ENCODE measurements at places on chromosomes 2 and 18.

DNA sequence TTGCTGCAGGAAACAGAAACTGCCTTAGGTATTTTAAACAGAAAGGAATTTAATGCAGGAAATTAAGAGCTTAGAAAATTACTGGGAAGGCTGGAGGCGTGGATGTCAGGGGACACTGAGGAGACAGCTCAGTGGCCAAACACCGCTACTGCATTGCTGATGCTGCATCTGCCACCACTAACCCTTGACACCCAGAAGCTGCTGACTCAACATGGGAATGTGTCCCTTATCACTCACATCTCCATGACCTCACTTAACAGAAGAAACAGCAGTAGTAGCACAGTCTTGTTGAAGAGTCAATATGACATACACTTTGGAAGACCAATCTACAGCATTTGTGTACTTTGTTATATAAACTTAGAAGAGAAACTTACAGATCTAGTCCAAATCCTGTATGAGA, 906.1 kb downstream of the SLC4A3 start:
- no peak for DNase-seq

- no peak for DNase-seq
These were observed 22.3 kb upstream of the RAB12 start for GRCh38 chr18:8586941-8587340.

- no peak for DNase-seq
These were observed 86.8 kb downstream of the GULP1 start for GRCh38 chr2:188378371-188378950.

DNA sequence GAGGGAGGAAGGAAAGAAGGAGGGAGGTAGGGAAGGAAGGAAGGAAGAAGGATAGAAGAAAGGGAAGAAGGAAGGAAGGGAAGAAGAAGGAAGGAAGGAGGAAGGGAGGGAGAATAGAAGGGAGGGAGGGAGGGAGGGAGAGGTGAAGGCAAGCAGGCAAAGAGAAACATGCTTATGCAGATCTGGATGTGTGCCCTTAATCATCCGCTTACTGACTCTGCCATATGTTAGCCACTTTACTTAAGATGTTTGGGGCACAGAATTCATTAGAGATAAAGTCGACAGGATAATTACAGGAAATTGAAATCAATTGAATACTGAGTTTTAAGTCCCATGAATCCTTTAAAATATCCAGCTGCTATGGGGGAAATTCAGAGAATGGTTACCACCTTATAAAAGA, 334.2 kb downstream of the GRB14 start:
- no peak for DNase-seq

DNA sequence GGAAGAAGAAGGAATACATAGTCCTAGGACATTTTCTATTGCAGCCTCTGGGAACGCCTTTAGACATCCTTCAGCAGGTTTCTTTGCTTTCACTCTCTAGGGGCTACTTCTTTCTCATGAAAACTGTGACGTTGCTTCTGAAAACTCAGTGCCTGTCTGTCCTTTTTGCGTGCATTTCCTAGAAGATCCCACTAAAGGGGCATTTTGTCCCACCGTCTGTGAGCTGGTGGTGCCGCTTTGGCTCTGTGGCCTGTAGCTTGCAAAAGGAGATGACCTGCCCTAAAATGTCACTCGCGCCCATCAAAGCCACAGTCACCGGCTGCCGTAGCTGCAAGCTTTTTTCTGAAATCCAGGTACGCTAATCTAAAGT, 579 bp downstream of the STAT4 start:
- peak; percentile 6 for DNase-seq

GRCh38 chr18:12307701-12308385, at the start of gene TUBB6:
Gene TUBB6 (plus strand): TSS chr18:12308241. CDS start chr18:12308293, 52 bp downstream.
- DNase-seq, result peak; percentile 76

GRCh38 chr18:76144844-76145243, 350.2 kb downstream of the ZNF516 start:
- DNase-seq, result no peak

DNA sequence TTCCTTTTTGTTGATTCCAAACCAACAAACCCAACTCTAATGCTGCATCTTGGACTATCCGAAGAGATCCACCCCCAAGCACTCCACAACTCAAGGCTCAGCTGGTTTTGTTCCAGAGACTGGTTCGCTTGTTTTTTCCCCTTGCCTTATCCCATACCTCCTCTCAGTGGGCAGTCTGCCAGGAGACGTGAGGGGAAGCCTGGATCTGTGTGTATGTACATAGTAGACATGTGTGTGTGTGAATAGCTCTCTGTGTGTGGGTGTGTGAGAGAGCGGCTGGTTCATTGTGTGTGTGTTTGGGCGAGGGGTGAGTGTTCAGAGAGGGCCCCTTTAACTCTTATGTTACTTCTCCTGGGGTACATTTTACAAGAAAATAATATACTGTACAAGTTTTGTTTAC, 94.4 kb downstream of the NRP2 start:
- no peak for DNase-seq

- DNase-seq, result no peak
These were observed 58.1 kb downstream of the VIT start for GRCh38 chr2:36754578-36754977.

GRCh38 chr2:236972491-236973342, 113.0 kb upstream of the COPS8 start:
- DNase-seq, result peak; percentile 66

DNA sequence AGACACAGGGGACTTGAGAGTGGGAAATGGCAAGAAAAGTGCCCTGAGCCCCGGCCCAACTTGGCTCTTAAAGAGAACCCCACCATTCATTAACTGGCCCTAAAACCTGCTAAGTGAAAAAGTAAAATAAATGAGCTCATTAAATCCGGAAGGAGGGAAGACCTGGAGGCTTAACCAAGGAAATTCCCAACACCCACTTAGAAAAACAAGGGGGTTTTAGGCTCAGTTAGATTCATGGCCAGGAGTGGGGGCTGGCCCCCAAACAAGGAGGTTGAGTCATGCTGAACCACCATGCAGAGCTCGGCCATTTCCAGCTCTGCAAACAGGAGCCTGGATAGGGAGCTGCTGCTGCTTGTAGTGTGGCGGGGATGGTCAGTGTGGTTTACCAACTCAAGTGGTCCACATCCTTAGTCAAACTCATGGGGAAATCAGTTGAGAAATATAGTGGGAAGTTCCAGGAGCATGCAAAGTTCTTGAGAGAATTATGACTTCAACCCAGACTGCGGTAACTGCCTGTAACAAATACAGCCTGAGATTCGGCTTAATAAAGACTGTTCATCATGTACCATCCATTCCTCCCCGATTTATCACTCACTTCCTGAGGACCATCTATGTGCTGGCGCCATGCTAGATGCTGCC, 39.7 kb upstream of the MRPL19 start:
- no peak for DNase-seq

DNA sequence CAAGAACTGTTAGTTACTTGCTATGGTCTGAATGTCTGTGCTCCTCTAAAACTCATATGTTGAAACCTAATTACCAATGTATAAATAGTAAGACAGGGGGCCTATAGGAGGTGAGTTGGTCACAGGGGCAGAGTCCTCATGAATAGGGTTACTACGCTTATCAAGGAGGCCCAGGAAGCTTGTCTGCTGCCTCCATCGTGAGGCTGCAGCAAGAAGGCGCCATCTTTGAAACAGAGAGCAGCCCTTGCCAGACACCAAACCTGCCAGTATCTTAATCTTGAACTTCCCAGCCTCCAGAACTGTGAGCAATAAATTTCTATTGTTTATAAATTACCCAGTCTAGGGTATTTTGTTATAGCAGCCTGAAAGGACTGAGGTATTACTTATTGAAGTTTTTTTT, 79.1 kb downstream of the TGIF1 start:
- DNase-seq, result no peak

DNA sequence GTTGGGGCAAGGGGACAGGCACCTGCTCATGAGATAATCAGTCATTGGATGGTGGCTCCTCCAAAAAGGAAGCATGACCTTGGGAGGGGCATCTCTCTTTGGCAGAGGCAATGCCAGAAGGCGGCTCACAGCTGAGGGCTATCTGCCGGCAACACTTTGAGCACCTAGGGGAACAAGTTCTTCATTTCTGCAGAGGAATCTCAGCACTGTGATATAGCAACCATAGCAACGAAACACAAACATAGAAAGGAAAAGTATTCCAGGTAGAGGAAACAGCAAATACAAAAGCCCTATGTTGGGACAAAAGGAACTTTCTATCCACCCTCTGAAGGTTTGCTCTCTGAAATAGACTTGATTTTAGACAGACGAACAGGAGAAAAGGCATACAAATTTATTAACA, 89.1 kb upstream of the NEDD4L start:
- DNase-seq, result no peak

GRCh38 chr18:58541789-58542425, 87.0 kb downstream of the ALPK2 start:
- DNase-seq, result no peak

GRCh38 chr18:29377346-29377745, 1200.4 kb upstream of the CDH2 start:
- no peak for DNase-seq

- DNase-seq, result no peak
These were observed 293.0 kb downstream of the RDH14 start for GRCh38 chr2:18267501-18267900.

DNA sequence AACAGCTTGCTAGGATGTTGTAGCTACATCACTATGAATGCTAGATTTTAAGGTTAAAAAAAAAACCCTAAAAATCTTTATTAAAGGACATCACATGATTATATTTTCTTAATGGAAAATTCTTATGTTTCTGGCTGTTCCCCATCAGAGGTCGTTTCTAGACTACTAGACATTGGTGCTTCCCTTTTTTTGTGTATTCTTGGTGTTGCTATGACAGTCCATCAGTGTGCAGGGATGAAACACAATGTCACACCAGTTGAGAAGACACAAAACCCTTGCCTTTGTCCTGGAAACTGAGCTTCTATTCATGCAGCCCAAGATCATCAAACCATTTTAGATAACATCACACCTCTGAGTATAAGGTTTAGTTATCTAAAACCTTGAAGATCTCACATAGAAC, 19.9 kb upstream of the TMEM131 start:
- no peak for DNase-seq

DNA sequence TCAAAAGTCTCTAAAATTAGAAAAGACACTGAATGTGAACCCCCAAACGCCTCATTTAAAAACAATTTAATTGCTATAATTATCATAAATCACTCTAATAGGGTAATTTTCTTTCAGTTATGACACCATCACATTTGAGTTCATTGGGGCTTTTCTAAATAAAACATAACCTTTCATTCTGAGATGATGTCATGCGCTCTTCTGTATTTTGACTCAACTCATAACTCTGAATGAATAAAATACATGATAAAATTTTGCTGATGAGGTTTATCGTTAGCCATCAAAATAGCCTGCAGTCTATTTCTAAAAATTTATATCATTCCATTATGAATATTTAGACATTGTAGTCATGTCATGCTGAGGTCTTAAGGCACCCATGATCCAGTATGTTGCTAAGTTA, 1099.7 kb downstream of the SUCLG1 start:
- DNase-seq, result no peak

DNA sequence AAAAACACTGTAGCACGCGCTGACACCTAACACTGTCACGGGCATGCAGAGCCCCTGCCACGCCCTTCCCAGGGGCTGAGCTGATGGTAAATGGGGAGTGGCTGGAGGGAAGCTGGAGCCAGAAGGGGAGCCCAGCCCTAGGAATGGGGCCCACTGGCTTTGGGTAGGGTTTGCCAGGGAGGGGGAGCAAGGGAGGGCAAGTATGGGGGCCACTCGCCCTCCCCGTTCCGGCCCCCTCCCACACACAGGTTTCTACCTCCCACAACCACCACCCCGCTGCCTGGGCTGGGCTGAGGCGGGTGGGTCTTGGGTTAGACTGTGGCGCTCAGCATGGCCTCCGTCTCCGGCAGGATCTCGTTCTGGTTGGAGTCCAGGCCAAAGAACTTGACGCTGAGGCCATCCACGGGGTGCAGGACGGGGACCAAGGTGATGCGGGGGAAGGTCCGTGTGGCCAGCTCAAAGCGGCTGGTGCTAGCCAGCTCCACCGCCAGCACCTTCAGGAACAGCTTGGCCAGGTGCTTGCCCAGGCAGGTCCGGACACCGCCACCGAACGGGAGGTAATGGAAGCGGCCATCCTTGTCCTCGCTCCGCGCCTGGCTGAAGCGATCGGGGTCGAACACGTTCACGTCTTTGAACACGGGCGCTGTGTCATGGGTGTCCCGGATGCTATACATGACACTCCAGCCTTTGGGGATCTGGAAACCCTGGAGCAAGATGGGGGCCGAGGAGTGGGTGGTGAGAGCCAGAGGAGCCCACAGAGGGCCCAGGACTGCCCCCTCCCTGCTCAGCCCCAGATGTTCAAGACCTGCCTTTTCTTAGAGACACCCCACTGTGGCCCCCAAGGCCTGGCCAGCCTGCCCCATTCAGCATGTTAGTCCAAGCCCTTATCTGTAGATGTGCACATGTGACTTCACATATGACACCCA, 15.5 kb downstream of the CYP26B1 start:
- no peak for DNase-seq

GRCh38 chr18:35326695-35327387, 17.4 kb downstream of the ZNF24 start:
- DNase-seq, result no peak

DNA sequence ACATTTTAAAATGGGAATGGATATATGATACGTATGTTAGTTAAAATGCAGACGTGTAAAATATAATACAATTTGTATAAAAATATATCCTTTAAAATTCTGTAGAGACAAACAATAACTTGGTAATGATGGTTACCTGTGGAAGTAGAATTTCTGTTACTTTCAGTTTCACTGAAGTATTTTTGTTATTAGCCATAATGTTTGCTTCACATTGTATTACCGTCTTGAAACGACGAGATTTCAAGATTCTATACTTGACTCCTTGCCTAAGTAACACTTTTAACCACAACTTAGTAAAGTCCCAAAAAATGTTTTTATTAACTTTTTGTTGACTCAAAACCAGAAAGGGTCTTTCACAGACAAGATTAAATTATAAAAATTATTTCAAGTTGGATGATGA, 488.3 kb upstream of the VRK2 start:
- DNase-seq, result no peak

- DNase-seq, result no peak
These were observed 197.3 kb downstream of the SH3RF3 start for GRCh38 chr2:109326306-109326705.

GRCh38 chr2:216111122-216111521, 2.0 kb downstream of the XRCC5 start:
- DNase-seq, result no peak

DNA sequence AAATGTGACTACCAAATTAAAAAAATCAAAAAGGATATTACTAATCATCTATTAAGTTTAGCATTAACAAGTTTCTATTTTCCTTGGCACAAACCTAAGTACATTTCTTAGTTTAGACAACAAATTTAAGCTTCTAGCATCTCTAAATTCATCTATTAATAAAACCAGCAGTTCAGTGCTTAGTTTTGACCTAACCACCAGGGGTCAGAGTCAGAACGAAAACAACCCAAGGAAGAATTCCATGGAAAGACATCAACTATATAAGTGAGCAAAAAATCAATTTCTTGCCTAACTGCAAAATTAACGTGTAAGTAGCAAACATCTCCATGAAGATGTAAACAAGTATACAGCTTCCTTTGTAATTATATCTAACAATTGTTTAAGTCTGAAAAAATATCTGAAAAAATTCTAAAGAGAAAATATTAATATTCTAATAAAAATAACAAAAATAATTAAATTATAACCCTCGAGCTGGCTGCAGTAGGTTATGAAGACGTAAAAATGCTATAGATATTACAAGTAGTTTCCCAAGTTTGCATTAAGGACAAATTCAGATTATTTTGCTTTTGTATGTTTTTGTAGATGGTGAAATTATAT, 83.7 kb downstream of the CERKL start:
- DNase-seq, result peak; percentile 36
